ENCODE measurements at places on chromosomes 6 and 20.

GRCh38 chr6:30100585-30101443, 12.1 kb downstream of the TRIM31 start:
- no peak for DNase-seq

- no peak for DNase-seq
Measured at GRCh38 chr20:46264391-46265266, 43.7 kb downstream of the CDH22 start.

DNA sequence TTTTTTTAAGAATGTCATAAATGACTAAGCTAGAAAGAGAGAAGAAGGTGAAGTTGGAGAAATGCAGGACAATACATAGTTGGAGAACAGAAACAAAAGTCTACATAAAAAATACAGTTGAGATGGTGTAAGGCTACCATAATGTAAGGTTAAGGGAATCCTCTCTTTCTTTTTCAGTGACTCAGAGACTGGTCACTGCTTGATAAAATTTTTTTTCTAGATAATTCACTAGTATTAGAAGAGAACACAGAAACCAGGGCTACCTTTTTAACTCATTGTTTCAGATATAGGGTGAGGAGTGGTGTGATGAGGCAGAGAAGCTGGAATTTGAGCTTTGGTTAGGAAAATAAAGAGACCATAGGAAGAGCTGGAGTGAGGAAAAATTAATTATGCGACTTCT, 18.2 kb upstream of the EDN1 start:
- no peak for DNase-seq

GRCh38 chr6:2384528-2384927, 139.1 kb upstream of the GMDS start:
- DNase-seq, result no peak

GRCh38 chr6:15956205-15957106, 172.4 kb upstream of the MYLIP start:
- DNase-seq, result no peak

DNA sequence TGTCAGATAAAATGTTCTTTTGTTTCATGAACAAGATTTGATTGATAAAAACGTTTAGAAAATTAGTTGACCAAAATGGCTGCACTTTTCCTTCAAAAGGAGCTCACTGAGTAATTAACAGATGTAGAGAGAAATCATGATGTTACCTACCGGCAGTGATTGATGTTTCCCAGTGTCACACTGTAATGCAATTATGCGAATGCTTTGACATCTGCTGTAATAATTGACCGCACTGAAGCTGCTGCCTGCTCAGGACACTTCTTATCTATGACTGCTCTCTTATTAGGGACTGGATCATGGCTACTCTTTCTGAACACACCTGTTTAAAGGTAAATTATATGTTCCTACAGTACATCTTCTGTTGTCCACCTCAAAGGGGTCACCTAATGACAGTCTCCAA, 94.6 kb downstream of the GPR63 start:
- no peak for DNase-seq

- DNase-seq, result no peak
Measured at GRCh38 chr6:12381587-12381986, 91.4 kb downstream of the EDN1 start.
